ENCODE measurements at places on chromosomes 6 and 20.

GRCh38 chr20:33154252-33154651 lies 13.7 kb upstream of the BPIFA2 start:
- DNase-seq, result no peak

DNA sequence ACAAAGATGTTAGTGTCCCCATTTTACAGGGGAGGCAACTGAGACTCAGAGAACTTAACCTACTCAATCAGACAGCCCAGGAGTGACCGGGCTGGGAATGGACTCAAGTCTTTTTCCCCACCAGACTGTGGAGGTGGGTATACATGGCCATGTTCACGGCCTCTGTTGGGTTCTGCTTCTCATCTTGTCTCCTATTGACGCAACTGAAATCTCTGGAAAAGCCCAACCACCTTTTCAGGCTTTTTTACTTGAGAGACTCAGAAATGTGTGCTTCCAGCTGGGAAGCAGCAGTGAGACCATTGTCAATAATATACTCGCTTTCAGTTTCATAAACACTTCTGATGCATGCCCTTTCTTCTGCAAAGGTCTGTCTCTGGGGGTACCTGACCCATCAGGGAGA lies 70.7 kb downstream of the SOBP start:
- peak; percentile 91 for DNase-seq

DNA sequence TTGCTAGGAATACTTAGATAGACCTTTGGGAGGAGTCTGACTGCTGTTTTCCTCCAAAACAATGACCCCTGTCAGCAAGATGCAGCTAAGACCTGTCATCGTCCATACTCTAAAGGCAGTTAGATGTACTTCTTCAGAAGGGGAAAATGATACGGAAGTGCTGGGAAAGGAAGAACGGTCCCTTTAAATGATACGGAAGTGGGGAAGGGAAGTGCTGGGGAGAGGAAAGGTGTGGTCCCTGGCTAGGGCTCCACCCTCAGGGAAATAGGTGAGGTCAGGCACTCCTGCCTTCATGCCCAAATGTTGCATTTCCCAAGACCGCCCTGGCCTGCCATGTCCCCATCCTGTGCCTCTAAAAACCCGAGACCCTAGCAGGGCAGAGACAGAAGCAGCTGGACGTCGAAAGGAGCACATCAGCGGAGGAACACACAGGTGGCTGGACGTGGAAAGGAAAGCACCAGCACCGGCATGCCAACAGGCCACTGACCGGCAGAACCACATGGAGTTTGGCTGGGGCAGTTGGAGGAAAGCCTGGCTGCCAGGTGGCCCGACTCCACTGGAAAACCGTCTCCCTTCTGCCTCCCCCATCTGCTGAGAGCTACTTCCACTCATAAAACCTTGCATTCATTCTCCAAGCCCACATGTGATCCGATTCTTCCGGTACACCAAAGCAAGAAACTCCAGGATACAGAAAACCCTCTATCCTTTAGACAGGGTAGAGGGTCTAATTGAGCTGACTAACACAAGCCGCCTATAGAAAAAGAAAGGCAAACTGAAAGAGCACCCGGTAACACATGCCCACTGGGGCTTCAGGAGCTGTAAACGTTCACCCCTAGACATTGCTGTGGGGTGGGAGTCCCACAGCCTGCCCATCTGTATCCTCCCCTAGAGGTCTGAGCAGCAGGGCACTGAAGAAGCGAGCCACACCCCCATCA lies 94.6 kb downstream of the FAXC start:
- DNase-seq, result no peak

DNA sequence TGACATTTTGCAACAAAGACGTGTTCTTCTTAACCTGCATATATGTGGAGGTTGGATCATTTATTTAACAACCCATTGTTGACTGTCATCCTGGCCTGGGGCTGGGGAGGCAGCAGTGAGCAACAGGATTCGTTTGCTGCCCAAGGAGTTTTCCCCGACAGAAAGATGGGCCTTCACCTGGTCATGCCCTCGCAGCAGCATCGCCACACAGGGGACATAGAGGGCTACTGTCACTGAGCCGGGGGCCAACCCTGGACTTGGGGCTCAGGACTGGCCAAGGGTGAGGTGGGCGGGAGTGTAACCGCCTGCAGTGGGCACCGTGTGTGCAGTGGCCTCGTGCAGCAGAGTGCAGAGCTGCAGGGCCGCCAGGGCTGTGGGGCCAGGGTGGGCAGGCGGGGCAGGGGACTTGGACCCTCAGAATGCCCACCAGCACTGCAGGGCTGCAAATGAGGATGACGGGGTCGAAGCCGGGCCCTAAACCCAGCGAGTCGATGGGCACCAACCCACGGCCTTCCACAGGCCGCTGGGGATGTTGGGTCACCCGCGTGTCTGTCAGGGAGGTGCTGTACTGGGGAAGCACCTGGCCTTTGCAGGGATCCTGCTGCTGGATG lies 11.8 kb downstream of the DUSP22 start:
- no peak for DNase-seq

DNA sequence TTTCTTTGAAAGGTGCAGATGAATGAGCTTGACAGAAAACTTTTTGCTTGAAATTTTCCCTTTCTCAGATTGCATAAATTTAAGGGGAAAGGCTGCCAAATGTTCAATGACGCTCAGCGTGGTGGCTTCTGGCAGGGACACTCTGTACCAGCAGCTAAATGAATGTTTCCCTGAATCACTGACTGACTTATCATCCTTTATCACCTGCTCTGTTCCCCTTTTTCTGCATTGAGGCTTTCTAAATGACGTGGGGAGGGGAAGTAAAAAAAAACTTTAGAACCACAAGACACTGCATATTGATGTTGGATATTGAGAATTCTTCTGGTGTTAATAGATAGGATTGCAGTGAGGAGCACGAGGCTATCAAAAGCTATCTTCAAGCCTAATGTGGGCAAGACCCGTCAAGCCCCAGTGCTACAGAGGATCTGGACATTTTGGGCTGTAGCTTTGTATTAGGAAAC lies 46.9 kb upstream of the ENPP5 start:
- DNase-seq, result no peak

DNA sequence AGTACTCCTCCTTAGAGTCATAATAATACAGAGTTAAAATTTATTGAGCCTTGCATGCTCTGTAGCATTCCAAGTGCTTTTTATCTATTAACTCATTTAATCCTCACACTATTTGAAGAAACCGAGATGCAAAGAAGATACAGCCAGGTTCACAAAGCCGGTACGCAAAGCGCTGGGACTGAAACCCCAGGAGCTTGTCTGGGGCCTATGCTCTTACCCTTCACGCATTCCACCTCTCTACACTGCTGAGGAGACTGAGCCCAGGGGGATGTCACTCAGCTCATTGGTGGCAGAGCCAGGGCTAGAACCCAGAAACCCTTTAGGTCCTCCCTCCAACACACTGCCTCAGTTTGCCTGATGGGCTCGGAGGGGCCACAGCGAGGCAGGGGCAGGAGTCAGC lies 19.7 kb upstream of the MRPS18A start:
- DNase-seq, result peak; percentile 22

GRCh38 chr6:158815379-158815724 lies 3.8 kb downstream of the EZR start:
- no peak for DNase-seq

DNA sequence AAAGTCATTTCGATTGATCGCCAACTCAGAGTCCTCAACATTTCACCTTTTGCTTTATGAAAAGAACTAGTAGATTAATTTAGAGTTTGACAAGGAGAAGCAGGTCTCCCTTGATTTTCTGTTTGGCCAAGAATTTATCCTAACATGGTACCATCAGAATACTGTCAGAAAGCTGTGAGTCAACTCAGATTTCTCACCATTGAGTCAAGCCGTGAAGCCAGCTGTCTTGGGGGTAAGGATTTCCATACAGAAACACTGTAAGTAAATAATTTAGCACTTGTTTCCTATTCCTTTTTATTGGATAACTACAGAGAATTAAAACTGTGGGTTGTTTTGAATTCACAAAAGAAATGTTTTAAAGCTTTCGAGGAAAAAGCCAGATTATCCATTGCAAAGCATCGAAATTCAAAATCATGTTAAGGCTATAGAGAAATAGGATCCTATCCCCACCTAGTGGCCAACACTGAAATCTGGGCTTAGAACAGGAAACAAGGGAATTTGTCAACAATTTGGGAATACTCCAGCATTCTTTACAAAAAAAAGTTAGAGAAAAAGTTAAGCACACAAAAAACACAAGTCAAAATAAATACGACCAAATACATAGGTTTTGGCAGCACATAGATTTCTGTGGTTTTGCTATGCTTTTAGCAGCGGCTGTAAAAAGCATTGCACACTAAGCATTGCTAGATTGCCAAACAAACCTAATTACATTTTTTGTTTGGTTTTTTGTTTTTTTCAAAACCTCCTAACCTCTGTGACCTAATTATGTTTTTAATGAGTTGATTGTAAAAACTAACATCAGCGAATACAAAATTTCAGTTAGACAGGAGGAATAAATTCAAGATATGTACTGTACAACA lies 44.2 kb downstream of the COL11A2 start:
- DNase-seq, result peak; percentile 60

DNA sequence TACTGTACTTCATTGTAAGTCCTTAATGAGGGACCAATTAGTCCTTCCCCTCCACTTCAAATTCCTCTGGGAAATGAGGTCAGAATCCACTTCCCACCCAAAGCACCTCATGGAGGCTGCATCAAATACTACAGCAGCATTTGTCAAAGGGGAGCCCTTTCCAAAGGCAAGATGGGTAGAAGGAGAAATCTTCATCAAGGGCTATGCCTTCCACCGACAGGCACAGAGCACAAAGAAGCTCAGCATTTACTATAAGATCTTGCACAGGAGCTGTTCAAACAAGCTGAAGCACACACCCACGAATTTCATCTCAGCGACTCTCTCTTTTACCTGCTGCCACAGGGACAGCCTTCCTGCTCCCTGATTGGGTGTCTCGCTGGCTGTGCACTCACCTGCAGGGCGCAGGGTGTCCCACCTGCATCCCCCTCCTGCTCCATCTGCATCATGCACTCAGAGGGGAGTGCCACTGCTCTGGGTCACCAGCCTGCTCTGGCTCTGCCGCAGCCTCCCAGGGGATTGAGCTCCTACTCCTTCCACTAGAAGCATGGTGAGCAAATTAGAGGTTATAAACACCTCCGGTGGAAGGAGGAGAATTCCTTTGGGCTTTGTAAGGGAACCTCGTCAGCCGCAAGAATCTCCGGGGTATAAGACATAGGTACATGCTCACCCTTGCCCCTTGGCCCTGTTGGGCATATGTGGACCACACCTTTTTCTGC lies 164.5 kb downstream of the ATXN1 start:
- peak; percentile 7 for DNase-seq

DNA sequence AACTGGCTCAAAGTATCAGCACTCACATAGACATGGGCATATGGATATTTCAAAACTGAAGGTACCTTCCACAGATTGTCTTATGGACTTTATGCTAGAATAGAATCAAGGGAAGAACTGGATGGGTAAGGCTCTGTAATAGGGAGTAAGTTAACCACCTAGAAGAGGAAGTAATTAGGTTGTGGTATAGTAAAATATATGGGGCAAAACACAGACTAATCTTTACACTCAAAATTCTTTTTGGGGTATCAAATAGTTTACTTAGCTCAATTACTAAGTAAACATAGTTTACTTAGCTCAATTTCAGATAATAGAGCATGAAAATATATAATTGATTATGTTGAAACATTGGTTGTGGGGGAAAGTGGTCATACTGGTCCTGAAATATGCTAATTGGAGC lies 94.2 kb upstream of the ATXN1 start:
- no peak for DNase-seq

DNA sequence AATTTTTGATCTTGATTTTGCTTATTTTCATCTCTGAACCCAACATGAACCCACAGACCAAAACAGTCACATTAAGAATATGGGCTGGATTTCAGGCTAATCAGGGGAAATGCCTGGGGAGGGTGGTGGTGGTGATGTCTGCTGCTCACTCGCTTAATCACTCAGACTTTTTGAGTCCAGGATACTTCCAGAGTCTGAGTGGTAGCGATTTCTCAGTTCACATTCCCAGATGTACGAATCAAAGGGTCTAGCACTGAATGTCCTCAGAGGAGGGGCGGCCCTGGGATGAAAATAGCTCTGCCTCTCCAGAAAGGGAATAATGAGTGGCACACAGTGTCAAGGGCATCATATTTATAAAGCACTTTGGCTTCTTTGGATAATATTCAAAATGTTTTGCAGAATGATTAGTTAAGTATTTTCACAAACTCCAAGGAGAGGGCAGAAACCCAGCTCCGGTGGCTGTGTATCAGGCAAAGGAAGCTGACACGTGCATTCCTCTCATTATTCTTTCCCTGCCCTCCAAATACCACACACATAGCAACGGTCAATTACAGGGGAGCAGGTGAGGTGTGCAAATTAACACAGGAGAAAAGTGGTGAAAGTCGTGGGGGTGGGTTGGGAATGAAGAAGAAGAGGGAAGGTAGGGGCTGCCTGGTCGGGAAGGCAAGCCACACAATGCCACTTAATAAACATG lies 345.2 kb upstream of the RSPO3 start:
- DNase-seq, result peak; percentile 47

DNA sequence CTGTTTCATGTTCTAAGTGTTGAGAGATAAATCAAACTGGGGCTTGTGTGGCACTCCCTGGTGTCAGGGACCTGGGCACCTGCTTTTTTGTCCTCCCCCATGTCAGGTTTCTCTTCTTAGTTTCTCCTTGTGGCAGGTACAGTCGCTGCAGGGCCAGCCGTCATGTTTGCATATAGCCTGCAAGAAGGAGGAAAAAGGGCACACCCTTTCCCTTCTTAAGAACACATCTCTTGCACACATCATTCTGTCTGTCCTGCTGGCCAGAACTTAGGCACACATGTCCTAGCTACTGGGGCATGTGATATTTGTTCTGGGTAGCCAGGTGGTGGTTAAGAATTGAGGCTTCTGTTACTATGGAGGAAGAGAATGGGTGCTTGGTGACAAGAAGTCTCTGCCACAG lies 27.9 kb downstream of the CDC5L start:
- no peak for DNase-seq

- no peak for DNase-seq
Observed at GRCh38 chr6:97865612-97866011, 582.6 kb upstream of the MMS22L start.

GRCh38 chr6:74066168-74066871 lies 370.3 kb downstream of the CD109 start:
- no peak for DNase-seq

DNA sequence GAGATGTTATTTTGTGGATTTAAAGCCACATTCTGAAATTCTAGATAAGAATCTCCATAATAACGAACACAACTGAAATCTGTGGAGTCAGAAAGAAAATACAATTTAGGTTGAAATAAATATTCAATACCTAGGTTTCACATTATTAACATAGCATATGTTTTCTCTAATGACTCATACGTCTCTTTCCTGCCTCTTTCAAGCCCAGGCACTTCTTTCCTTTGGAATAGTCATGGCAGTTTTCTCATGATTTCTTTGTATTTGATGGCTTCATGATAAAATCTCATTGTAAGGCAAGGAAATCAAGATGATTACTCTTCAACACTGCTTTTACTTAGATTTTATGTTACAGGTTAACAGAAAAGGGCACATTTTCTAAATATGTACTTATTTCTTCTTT lies 803.7 kb downstream of the PHF3 start:
- DNase-seq, result no peak

DNA sequence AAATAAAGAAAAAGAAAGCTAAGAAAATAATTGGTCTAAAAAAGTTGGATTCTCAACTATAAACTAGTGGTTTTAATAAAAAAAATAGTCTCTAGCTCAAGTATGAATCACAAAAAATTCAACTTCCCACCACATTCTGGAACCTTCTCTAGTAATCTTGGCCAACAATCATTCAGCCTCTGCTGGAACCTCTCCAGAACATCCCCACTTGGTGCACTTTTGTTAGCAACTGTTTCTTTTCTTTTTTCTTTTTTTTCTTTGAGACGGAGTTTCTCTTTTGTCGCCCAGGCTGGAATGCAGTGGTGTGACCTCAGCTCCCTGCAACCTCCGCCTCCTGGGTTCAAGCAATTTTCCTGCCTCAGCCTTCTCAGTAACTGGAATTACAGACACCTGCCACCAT lies 35.7 kb downstream of the TXLNB start:
- no peak for DNase-seq
